ENCODE measurements at places on chromosomes 11 and 22.

DNA sequence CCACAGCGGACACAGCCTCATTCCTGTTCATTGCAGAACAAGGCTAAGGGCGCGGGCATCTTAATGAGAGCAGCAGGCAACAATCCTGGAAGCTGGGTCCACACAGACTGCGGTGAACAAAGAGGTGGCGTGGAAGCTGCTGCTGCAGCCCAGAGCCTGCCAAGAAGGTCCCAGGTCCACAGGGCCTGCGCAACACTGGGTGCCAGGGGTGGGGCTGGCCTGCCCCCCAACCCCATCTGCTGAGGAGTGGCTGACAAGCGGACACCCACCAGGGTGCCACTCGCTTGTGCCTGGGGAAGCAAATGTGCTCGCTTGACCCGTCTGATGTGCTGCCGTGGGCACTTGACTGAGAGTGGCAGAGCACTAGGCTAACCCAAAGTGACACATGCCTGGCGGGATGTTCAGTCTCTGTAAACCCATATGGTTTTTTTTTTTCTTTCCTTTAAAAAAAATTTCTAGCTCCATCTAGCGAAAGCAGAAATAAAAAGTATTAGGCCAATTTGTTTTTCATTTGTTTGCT, 83.2 kb upstream of the PITPNB start:
- DNase-seq, result no peak

DNA sequence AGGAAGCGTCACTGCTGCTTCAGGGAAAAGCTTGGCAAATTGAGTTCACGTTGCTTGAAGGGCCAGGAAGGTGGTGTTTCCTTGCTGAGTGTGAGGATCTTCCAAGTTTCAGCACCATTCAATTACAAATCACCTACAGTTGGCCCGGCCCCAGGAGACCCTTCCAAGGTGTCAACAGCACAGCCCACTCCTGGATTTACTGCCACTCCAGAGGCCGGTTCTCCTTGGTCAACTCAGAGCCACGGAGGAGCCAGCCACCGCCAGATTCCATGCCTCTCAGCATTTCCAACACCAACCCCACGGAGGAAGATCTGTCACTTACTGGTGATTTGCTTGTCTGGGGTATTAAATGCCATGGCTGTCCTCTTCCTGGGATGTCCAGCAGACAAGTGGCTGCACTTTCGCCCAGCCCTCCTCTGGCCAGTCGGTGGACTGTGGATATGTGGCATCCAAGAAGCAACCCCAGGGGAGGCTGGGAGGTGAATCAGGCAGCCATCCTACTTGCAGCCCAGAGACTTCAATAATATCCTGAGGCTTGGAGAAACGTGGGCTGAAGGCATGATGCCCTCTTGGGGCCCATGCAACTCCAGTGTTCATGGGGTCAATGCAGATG, 74.1 kb upstream of the SHANK2 start:
- DNase-seq, result no peak

GRCh38 chr11:126279191-126279590, 3.7 kb upstream of the TIRAP start:
- no peak for DNase-seq

GRCh38 chr11:11311169-11311568, 41.9 kb downstream of the CSNK2A3 start:
- no peak for DNase-seq

DNA sequence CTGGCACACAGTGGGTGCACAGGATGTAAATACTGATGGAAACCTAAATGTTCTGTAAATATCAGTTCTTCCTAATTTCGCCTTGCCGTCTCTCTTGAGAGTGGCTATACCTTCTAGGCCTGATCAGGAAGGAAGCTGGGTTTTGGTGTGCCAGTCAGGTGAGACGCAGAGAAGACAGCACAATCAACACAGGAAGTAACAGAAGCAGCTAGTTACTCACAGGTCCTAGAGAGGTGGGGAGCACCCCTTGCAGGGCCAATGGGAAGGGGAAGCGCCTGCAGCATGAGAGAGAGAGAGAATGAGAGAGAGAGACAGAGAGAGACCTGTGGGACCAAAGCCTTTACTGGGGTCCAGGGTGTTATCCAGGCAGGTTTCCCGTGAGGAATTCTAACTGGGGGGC, 80.8 kb downstream of the FBLN1 start:
- DNase-seq, result peak; percentile 31

GRCh38 chr11:93225662-93226061, 27.9 kb upstream of the SLC36A4 start:
- no peak for DNase-seq

GRCh38 chr11:105447936-105448702, 161.8 kb upstream of the GRIA4 start:
- DNase-seq, result no peak

GRCh38 chr11:114124601-114125144, 65.2 kb downstream of the ZBTB16 start:
- DNase-seq, result no peak

DNA sequence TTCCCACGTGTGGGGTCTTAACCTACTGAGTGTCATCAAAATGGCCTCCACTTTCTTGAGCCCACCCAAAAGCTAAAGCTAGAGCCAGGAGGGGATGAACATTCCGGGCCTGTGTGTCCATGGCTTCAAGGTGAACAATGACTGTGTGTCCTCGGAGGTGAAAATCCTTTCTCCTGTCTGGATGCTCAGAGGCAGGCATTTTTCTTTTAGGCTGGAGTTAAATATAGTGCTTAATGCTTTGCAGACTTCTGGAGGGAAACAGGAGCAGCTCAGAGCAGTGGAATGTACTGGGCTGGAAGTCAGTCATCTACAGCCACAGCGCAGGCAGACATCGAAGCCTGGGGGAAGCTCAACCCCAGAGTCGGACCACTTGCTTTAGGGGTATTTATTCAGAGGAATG, 68.6 kb upstream of the TMEM45B start:
- DNase-seq, result no peak

DNA sequence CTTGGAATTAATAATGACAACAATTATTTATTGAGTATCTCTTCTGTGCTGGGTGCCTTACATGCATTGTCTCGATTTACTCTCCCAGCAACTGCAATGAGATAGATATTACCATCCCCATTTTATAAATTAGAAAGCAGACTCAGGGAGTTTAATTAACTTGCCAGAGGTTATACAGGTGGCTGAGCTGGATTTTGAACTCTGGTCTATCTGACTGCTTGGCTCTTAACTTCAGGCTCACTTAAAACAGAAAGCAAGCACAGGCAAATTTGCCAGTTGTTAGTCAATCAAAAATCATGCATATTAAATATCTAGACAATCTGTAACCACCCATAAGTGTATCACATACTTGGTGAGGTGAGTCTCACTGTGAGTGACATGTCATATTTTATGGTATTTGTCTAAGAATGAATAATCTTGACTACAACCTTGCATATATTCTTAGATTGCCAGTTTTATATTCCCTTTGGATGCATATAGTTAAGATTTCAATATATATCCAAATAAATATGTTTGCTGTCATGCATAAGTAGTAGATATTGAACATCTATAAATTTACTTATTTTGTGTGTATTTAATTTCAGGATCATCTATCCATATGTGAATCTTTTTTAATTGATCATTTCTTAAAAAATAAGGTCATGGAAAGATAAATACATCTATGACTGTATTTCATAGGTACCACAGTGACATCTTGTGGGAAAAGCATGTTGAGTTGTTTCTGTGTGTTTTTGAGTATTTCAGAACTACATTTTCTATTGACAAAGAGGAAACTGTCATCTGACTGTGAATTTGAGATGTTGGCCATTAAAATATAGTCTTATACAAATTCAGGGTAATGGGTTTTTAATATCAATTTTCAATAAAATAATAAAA, 112.0 kb upstream of the ARHGAP42 start:
- no peak for DNase-seq

DNA sequence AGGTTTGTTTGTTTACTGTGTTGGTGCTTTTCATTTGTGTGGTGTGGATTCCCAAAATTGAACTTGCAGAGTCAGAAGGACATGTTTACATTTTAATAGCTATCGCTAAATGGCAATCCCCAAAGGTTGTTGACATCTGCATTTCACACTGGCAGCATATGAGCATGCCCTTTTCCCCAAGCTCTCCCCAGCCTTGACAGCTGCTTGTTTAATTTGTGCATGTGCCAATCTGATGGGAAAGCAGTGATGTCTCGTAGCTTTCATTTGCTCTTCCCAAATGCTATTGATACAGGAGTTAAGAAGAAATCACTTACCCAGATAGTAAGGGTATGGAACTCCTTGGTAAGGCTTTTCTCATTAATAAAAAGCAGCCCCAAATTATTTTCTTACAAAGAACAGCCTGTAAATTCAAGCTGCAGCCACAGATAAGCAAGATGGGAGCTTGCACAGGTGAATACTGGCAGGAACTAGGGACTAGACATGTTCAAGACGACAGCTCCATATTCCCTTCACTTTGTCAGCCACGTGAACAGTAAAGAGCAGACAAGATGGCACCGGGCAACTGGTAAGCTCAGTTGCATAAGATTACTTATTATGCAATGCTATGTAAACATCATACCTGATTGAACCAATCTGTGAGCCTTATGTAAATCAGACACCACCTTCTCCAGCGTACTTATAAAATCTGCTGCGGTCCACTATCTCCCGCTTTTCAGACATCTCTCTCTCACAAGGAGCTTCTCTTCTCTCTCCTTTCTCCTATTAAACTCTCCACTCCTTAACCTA, 87.4 kb downstream of the IGLL5 start:
- no peak for DNase-seq

DNA sequence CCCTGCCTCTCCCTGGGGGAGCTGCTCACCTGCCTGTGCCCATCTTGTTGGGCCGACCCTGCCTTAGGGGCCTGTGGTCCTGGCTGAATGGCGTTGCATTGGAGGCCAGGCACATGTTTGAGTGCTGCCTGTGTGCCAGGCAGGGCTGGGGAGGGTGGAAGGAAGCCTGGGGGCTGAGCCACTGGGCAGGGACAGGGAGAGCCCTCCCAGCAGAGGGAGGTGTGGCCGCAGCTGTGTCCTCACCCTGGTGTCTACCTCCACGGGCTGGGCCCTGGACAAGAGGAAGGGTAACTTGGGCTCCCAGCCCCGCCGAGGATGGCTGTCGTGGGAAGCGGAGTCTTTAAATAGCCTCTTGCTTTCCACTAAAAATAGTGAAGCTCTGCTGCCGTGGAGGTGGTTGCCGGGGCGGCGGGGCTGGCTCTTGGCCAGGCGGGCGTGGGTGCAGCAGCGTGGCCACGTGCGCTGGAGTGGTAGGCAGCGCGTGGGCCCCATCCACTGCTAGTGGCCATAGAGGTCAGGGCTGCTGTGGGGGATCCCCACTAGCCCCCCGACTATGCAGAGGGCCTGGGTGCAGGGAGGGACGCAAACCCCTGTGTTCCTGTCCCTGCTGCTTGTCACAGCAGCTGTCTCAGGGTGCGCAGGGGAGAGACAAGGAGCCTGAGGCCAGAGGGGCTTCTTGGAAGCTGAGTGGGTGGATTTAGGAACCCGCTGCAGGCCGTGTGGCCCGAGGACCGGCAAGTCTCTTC, 6.2 kb downstream of the ZDHHC8 start:
- DNase-seq, result no peak

DNA sequence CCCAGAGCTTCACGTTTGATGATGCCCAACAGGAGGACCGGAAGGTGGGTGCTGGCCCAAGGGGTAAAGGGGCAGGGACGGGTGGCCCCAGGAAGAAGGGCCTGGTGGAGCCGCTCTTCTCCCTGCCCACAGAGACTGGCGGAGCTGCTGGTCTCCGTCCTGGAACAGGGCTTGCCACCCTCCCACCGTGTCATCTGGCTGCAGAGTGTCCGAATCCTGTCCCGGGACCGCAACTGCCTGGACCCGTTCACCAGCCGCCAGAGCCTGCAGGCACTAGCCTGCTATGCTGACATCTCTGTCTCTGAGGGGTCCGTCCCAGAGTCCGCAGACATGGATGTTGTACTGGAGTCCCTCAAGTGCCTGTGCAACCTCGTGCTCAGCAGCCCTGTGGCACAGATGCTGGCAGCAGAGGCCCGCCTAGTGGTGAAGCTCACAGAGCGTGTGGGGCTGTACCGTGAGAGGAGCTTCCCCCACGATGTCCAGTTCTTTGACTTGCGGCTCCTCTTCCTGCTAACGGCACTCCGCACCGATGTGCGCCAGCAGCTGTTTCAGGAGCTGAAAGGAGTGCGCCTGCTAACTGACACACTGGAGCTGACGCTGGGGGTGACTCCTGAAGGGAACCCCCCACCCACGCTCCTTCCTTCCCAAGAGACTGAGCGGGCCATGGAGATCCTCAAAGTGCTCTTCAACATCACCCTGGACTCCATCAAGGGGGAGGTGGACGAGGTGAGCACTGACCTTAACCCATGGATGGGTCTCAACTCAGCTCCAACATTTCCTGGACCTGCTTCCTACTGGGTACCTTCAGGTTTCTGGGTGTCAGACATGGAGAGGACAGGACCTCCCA, 2.0 kb downstream of the RIC8A start:
- DNase-seq, result no peak

DNA sequence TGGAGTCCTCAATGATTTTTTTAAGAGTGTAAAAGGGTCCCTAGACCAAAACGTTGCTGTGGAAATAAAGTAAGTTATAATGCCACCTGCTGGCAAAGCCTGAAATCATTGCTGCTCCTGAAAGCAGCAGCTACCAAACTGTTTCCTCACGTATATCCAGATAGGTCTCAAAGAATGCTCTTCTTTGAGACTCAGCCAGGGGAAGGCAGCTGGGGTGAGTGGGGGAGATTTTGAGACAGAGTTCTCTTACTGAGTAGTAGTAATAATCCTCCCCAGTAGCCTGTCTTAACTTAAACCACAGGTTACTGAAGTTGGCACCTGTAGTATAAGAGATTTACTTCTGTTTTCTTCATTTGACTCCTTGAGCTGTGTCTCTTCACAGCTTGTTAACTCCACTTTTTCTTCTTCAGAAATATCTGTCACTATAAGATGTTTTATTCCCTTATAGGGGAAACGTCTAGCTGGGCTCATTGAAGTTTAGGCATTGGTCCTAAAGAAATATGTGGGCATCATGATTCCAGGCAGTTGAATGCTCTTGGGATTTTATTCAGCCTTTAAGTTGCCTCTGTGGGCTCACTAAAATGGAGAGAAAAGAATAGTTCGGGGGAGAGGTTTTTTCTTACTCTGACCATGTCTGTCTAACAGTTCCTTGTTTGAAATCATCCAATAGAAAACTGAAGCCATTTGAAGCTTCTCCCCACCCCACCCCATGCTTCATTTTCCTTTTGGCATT, 77.9 kb downstream of the BTBD10 start:
- DNase-seq, result peak; percentile 45

- DNase-seq, result no peak
These were observed 19.3 kb upstream of the NRIP3 start for GRCh38 chr11:9022961-9023680.

GRCh38 chr11:9092853-9093778, 1.7 kb upstream of the SCUBE2 start:
- DNase-seq, result no peak

GRCh38 chr11:84243629-84244263, 957.6 kb upstream of the CCDC90B start:
- DNase-seq, result no peak

- DNase-seq, result no peak
These were observed 884.5 kb downstream of the NTM start for GRCh38 chr11:132254906-132255305.

DNA sequence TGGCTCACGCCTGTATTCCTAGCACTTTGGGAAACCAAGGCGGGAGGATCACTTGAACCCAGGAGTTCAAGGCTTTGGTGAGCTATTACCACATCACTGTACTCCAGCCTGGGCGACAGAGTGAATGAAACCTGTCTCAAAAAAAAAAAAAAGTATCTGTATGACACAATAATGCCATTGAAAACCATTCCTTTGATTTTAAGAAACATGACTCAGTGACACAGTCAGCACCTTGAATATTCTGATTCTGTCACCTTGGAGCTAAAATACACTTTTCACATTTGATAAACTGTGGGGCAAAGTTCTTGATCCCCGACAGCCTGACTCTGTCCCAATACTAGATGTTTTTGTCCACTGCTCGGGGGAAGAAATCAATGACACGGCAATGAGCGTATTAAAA, 16.7 kb upstream of the ELFN2 start:
- no peak for DNase-seq
